ENCODE measurements at places on chromosomes 1 and 21. TPM values are rescaled to one million over a fixed set of nuclear protein-coding genes. Genes with fewer than 3 reads are reported as not detected.
A peak's percentile ranks its signal among the peaks of the same experiment; 100 is the strongest.

The HMGCS2 gene
- total RNA-seq = not detected

The PCSK9 gene
- total RNA-seq = 26.1 TPM

The LCE1F gene
- not detected for total RNA-seq

The CDC14A gene
- 14.0 TPM for total RNA-seq

The SYT2 gene
- 3.9 TPM for total RNA-seq

The F13B gene
- not detected for total RNA-seq

DNA sequence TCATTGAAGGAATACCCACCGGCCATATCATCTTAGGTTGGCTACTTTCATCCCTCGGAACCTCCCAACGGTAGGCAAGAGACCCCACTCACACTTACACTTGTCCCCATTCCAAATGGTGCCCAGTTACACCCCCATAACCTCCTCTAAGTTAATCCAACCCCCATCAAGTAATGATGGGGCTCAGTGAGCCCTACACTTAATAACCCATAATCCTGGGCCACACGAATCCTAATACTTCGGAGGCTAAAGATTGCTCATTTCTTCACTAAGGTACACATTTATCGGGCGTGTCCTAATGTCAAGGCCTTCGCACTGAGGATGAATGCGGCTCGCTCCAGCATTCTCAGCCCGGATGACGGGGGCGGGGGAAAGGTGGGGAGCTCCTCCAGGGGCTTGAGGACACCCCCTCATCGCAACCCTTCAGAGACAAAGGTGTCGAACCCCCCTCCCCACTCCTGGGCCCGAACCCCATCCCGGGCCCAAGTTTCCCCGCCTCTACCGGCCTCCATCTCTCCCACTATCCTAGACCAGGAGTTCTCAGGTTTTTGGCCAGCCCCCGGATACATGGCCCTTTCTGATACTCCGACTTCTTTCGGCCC lies 435 bp downstream of the ILF2 start:
- DNase-seq = no peak

GRCh38 chr1:81702903-81703302 lies 97.8 kb upstream of the ADGRL2 start:
- no peak for DNase-seq

DNA sequence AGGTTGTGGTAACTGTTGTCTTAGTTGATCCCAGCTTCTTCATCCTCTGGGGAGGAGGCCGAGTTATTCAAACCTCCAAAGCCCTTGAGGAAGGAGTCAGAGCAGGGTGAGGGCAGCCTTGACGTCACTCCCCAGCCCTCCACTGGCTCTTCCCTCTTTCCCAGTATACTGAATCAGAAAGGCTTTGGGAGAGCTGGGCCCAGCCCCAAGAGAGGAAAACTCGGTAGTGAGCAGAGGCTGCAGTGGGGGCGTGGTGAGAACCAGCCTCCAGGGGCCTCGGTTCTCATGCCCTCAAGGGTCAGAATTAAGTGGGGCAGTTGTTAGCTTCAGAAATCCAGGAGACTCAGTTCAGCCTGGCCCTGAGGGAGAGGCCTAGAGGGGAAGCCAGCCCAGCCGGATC lies 1.8 kb upstream of the GJA4 start:
- no peak for DNase-seq

- DNase-seq = no peak
These were observed 65.2 kb upstream of the VAMP3 start for GRCh38 chr1:7705908-7706216.

- DNase-seq = no peak
These were observed 95.5 kb upstream of the CD34 start for GRCh38 chr1:208006258-208006920.

- peak; percentile 62 for DNase-seq
These were observed 565.1 kb downstream of the NPHP4 start for GRCh38 chr1:5427026-5427613.

DNA sequence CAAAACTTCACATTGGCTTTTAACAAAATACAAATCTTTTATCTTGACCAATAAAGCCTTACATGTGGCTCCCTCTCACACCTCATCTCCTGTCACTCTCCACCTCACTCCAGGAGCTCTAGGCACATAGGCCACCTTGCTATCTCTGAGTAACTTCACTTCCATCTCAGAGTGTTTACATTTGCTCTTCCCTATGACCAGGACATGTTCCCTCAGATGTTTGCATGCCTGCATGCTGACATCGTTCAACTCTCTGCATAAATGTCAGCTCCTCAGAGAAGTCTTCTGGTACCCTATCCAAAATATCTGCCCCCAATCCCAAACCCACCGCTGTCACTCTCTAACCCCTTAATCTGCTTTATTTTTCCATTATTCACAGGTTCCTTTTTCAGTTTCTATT lies 110.9 kb downstream of the TOMM20 start:
- no peak for DNase-seq

GRCh38 chr1:207644852-207645634 lies at the start of gene CR1L:
Gene CR1L, plus strand, starts transcription at chr1:207645133. Its CDS starts 101 bp downstream, at chr1:207645234.
- DNase-seq = peak; percentile 60

DNA sequence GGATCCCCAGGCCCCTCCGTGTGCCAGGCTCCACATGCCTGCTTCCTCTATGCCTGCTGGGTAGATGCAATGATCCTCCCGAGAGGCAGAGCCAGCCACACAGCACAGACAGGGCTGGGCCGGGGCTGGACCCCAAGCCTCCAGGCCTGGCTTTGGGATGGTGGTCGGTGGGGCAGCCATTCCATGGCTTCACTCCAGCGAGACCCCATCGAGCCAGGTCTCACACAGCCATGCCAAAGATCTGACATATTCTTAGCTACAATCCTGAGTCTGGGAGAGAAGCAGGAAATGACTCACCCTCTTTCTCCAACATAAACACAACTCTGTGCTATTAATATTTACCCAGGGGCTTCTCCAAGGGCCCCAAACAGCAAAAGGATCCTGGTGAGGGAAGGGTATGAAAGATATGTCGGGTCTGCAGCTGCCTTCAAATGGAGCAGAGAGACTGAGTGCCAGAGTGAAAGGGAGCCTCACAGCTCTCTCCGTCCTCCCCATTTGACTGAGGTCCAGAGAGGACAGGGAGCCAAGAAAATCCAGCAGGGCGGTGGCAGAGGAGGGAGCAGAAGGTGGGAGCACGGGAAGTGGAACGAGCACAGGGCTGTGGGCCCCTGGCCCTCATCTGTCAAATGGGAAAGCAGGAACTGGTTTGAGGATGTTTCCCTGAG lies 639.5 kb downstream of the MATN1 start:
- DNase-seq = no peak

- DNase-seq = no peak
These were observed 55.7 kb downstream of the GIPC2 start for GRCh38 chr1:78101514-78101913.

All from endodermal cell (in vitro differentiated cells).